Subcutaneous preadipocyte (primary cell): ENCODE measurements at places on chromosomes 3 and 15. TPM values are rescaled to one million over a fixed set of nuclear protein-coding genes. Genes with fewer than 3 reads are reported as not detected.

Gene DNASE1L3
- 0.59 and 1.5 TPM in 2 replicates for total RNA-seq

Gene ACAA1
- 13.7 and 15.8 TPM in 2 replicates for total RNA-seq

Gene ECT2
- 38.6 and 67.4 TPM in 2 replicates for total RNA-seq

Gene TAGLN3
- not detected in 2 replicates for total RNA-seq

Gene SCG3
- not detected in 2 replicates for total RNA-seq

Gene TRAIP
- 4.8 and 6.5 TPM in 2 replicates for total RNA-seq

Gene LYSMD4
- total RNA-seq, result 11.0 and 12.7 TPM in 2 replicates

Gene EIF4E3
- total RNA-seq, result 0.98 and 2.9 TPM in 2 replicates

Gene ALCAM
- total RNA-seq, result 12.9 and 50.4 TPM in 2 replicates

Gene PSTPIP1
- total RNA-seq, result under 0.01 and 0.37 TPM in 2 replicates

Gene CCDC80
- 70.4 and 87.8 TPM in 2 replicates for total RNA-seq

Gene SPATA12
- not detected in 2 replicates for total RNA-seq

Gene CYP19A1
- 6.3 and 34.5 TPM in 2 replicates for total RNA-seq

Gene SKOR1
- under 0.01 TPM in 2 replicates for total RNA-seq

Gene CPB1
- 0.37 TPM in 1 of 2 replicates, not detected in the other for total RNA-seq

Gene CLSTN2
- total RNA-seq, result 0.20 and 0.37 TPM in 2 replicates

Gene FOXL2NB
- total RNA-seq, result under 0.01 and 0.78 TPM in 2 replicates

Gene TUSC7
- not detected in 2 replicates for total RNA-seq

Gene CCR9
- total RNA-seq, result not detected in 2 replicates

Gene ITGA11
- 0.20 and 0.37 TPM in 2 replicates for total RNA-seq

Gene GHRL
- not detected in 2 replicates for total RNA-seq

Gene OR4F6
- total RNA-seq, result not detected in 2 replicates

Gene ERC2
- under 0.01 and 0.20 TPM in 2 replicates for total RNA-seq

Gene NOX5
- total RNA-seq, result 0.20 and 0.37 TPM in 2 replicates

Gene TMCO5A
- not detected in 2 replicates for total RNA-seq

Gene P2RY1
- under 0.01 and 0.39 TPM in 2 replicates for total RNA-seq

Gene MLF1
- 3.5 and 4.4 TPM in 2 replicates for total RNA-seq

Gene SHC4
- total RNA-seq, result 0.39 and 0.73 TPM in 2 replicates

Gene EPHB1
- 0.20 and 0.73 TPM in 2 replicates for total RNA-seq

Gene FAM43A
- 7.3 and 10.2 TPM in 2 replicates for total RNA-seq
